ENCODE measurements at places on chromosomes 16 and 17.
A peak's percentile ranks its signal among the peaks of the same experiment; 100 is the strongest.

- no peak for DNase-seq
Observed at GRCh38 chr17:29621751-29622194, 939 bp downstream of the CORO6 start.

GRCh38 chr16:85246473-85246872 is 134.2 kb upstream of the CIBAR2 start:
- DNase-seq: no peak

- DNase-seq: no peak
Observed at GRCh38 chr16:30000735-30001631, 4.9 kb downstream of the INO80E start.

DNA sequence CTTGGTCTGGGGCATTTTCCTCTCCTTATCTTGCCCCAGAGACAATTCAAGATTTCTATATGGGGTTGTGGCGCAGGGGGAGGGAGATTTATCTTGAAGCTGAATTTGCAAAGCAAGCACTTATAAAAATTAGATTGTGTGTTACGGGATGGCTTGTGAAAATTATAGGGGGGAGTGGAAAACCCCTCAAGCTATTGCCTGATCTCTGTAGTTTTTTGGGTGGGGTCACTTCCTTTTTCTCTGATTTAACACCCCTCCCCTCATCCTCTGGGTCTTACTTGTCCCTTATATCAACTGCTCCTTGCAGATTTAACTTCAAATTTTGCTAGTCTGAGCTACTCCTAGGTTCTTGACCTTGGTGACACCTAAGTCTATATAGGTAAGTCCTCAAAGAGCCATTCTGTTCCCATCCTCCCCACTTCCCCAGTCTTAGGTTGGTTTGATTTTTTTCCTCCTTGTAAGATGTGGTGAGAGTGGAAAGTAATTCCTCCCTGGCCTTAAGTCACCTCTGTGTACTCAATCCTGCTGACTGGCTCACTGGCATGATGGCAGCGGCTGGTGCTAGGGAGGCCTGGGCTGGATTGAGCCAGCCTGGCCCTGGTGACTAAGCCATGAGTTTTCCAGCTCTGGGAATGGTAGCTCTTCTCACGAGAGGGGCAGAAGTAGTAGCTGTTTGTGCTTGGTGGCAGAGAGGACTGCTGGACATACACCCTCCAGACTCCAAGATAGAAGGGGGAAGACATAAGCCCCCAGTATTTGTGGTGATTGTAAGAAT is 2.3 kb downstream of the ARL4D start:
- DNase-seq: no peak

DNA sequence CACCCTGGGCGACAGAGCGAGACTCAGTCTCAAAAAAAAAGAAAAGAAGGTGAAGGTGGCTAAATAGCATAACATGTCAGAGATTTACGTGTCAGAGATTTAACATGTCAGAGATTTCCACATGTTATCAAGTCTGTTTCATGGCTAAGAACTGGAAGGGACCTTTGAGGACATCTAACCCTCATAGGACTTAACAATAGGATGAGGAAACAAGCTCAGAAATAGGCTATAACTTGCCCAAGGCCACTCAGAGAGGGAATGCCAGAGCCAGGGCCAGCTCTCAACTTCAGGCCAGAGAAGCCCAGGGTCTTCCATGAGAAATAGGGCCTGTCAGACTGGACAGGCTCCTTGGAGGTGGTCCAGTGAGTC is 26.8 kb upstream of the ZNF629 start:
- DNase-seq: no peak

DNA sequence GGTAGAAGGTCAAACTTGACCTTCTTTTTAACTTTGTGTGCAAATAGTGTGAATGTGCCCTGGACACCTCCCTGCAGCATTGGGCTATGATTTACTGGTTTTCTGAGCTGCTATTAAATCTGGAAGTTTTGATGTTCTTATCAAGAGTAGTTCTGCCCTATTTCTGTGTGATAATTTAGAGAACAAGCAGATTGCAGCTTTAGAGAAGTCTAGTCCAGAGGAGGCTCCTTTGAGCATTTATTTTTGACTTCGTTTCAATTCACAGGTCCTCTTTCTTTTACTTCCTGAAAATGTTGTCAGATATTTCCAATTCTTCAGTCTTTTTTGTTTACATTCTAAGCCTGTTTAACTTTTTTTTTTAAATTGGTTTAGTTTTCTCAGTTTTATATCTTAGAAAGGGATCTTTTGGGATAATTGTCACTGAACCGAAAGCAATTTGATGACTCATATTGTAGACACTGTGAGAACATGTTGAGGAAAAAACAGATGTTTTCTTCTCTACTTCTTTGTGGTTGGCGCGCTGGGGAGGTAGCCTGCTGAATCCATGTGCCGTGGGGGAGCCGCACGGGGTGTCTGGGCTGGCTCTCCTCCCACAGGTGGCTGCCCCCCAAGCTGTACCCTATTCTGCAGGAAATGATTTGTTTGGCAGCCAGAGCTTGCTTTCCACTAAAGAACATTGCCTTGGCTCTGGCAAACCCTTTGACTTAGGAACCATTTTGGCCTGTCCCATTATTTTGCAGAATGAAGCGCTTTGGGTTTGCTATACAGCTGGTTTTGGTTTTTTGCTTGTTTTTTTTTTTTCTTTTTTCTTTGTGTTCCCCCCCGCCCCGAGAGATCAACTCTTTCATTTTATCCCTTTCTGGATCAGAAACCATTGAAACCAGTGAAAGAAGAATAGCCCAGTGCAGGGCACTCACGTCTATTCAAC is 53.4 kb downstream of the MFSD11 start:
- no peak for DNase-seq

- no peak for DNase-seq
Observed at GRCh38 chr17:5499476-5500231, 13.3 kb downstream of the MIS12 start.

- no peak for DNase-seq
Observed at GRCh38 chr16:24552705-24553246, 13.4 kb downstream of the RBBP6 start.

GRCh38 chr17:51869387-51869786 is 289.1 kb downstream of the CA10 start:
- no peak for DNase-seq

GRCh38 chr17:79132271-79133064 is 57.8 kb downstream of the ENGASE start:
- DNase-seq: no peak

DNA sequence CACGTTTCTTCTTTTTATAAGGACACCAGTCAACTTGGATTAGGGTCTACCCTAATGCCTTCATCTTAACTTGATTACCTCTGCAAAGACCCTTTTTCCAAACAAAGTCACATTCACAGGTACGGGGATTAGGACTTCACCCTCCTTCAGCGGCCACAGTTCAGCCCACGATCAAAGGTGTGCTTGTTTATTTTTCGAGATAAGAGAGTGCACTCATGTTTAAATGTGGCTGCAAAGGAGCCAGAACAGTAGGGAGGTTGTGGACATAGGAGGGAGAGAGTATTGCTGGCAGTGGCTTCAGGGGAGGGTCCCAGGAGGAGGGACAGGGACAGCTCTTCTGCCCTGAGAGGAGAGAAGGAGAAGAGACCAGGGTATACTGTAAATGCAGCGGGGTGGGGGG is 46.7 kb downstream of the MGAT5B start:
- DNase-seq: no peak

- no peak for DNase-seq
Observed at GRCh38 chr17:2929881-2930533, 133.4 kb downstream of the OR1D5 start.

- no peak for DNase-seq
Observed at GRCh38 chr17:65064452-65065019, 8.0 kb upstream of the GNA13 start.

- no peak for DNase-seq
Observed at GRCh38 chr16:27907457-27907972, 156.0 kb downstream of the GSG1L start.

DNA sequence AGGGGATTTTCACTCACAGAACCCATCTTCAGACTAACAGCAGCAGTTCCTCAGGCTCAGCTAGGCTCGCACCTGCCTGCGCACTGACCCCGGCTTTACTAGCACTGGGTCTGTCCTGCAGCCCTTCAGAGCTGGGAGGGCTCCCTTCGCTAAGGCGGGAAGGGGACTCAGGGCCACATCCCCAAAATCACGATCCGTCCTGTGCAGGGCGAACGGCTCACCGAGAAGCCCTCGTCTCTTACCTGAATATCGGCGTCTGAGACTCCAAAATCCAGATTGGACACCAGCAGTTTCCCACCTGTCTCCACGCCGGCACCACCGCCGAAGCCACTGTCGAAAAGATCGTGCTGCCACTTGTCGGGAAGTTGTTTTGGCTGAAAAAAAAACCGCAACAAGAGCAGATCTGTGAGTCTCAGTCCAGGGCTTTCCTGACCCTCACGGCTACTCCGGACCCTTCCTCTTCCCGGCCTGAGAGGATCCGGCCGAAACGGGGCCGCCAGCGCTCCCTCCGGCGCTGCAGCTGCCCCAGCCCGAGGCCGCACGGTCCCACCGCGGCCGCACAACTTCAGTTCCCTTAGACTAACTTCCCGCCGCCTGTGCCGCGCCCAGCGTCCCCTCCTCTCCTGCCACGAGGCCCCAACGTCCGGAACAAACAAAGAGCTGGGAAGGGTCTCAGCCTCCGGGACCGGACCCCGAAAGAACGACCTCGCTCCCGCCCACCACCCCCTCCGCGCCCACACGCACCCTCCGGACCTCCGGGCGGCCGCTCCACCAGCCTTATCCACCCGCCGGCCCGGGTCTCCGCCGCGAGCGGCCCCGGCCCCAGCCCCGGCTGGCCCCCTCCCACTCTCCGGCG is 711 bp downstream of the ALYREF start:
- no peak for DNase-seq

GRCh38 chr16:78645657-78646056 is 546.2 kb downstream of the WWOX start:
- DNase-seq: no peak

GRCh38 chr16:28983644-28984043 is 1.2 kb upstream of the LAT start:
- DNase-seq: no peak

DNA sequence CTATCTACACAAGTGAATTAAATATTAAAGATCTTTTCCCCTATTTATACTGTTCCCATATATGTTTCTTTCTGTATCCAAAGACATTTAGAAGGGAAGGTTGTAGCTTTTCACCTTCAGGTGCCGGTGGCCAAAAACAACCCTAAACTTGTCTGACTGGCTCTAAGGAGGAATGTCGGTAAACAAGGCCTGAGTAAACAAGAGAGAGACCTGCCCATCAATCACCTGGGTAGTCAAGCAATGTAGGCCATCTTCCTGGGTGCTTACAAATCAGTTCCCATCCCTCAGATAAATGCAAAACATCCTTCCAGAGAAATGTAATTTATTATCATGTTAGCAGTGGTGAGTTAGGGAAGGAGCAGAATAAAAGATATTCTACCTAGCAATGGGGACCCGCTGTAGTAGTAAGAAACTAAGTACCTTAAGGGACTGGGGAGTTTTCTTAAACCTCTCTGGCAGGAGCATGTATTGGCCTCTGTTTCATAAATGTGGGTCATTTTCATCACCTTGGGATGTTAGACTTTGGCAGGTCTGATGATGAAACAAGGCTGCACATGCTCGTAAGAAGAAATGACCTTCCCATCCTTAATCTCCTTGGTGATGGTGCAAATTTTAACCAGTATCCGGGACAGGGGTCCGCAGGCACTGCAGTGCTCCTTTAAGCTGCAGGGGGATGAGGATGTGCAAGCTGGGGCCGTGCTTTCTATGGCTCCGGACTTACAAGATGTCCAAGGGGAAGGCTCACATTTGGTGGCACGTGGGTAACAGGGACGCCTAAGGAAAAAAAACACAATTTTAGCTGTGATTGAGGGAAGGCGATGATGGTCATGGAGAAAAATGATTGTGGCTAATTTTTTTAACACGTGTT is 8.4 kb downstream of the KRT39 start:
- no peak for DNase-seq

DNA sequence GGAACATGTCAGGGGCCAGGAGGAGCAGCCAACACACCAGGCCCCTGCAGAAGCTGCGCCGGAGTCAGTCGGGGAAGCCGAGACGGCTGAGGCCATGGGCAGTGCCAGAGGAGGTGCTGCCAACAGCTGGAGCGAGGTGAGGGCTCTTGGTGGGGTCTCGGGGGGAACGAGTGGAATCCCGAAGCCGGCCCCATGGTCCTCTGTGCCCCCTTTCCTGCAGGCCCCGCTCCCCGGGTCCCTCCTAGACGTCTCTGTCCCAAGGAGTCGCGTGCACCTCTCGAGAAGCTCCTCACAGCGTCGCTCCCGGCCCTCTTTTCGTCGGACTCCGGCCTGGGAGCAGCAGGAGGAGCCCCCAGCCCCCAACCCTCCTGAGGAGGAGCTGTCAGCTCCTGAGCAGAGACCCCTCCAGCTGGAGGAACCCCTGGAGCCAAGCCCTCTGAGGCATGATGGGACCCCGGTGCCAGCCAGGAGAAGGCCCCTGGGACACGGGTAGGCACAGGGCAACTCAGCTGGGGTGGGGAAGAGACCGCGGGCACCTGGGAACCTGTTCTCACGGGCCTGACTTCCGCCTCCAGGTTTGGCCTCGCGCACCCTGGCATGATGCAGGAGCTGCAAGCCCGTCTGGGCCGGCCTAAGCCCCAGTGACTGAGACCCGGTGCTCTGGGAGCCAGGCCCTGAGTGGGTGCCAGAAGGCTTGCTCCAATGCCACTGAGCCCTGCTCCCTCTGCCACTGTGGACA is 3.6 kb downstream of the APOBR start:
- no peak for DNase-seq

- DNase-seq: no peak
Observed at GRCh38 chr17:1473170-1473569, 17.1 kb upstream of the CRK start.

- DNase-seq: peak; percentile 84
Observed at GRCh38 chr17:49217651-49218413, 7.3 kb downstream of the ABI3 start.

- no peak for DNase-seq
Observed at GRCh38 chr16:66382171-66382965, 15.9 kb downstream of the CDH5 start.

DNA sequence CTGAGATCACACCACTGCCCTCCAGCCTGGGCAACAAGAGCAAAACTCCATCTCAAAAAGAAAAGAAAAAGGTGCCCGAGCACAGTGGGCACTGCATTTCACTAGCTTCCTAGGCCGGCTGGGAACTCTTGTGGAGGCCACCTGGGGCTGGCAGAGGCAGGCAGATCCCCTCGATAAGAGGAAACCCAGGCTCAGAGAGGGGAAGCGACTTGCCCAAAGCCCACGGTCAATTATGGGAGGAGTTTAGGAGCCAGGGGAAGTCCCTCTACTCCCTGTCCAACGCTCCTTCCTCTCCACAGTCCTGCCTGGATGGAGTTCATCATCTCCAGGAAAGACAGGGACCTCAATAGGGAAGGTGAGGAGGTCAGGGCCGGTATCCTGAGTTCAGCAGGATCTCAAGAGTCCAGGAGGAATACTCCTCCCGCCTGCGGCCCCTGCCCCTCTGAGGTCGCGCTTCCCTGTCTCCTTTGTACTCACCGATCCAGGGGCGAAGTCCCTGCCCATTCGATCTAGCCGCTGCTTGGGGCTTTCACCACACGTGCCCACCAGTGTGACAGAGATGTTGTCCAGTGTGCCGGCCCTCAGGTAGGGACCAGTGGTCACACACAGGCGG is 841 bp downstream of the ALOXE3 start:
- no peak for DNase-seq

GRCh38 chr17:4720787-4721186 is 10.4 kb downstream of the ARRB2 start:
- DNase-seq: no peak

Measured in T-cell (primary cell).